ENCODE measurements at places on chromosomes 13 and 19. TPM values are rescaled to one million over a fixed set of nuclear protein-coding genes. Genes with fewer than 3 reads are reported as not detected.

SOX1 gene
- 4.5 TPM for total RNA-seq

PNMA8B gene
- 17.1 TPM for total RNA-seq

STOML3 gene
- not detected for total RNA-seq

TNFSF11 gene
- 0.41 TPM for total RNA-seq

ZNF738 gene
- 33.0 TPM for total RNA-seq

DMRTC2 gene
- not detected for total RNA-seq

ZNF600 gene
- 0.41 TPM for total RNA-seq

SHISA2 gene
- total RNA-seq = 53.8 TPM

CGB2 gene
- total RNA-seq = not detected

NKG7 gene
- not detected for total RNA-seq

Measured in frontal cortex (tissue), 4 donors.